ENCODE measurements at places on chromosomes 1 and 21.
A peak's percentile ranks its signal among the peaks of the same experiment; 100 is the strongest.

- DNase-seq: no peak
Measured at GRCh38 chr21:32413015-32413504, 554 bp downstream of the EVA1C start.

GRCh38 chr1:67332653-67333529, 25.2 kb downstream of the IL12RB2 start:
- peak; percentile 90 for DNase-seq

GRCh38 chr21:34639882-34640788, 25.2 kb upstream of the RCAN1 start:
- no peak for DNase-seq

- no peak for DNase-seq
Measured at GRCh38 chr1:88061492-88062177, 622.4 kb upstream of the PKN2 start.

DNA sequence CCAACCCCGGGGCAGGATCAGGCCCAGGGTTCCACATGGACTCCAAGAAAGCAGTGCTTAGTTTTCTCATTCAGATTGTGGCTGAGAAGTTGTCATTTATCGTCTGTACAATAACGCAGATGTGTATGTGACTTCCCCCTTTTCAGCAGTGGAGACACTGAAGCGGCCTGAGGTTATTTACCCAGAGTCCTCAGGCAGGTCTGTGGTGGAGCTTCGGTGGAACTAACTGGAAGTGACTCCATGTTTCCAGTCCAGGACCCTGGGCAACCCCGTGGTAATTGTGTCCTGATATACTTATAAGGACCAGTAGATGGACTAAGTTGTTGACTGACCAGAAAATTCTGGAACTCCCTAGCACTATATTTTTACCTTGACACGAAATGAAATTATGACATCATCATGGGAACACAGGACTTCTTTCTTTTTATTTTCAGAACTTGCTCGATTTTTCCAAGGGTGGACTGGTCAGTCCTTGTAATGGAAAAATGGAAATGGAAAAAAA, 1.0 kb upstream of the IER5 start:
- no peak for DNase-seq

DNA sequence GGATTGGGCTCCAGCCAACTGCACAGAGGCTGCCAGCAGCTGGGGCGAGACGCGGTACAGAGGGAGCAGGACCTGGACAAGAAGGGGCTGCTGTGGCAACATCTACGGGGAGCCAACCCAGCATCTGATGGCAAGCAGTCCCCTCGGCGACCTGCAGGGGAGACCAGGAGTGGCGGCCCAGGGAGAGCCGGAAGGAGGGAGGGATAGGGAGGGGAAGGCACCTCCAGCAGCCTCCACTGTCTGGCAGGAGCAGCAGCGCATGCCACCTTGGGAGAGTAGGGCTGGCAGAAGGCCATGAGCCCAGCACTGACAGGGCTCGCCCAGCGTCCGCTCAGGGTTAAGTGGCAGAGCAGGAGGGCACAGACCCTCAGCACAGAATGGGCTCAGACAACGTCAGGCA, 17.3 kb downstream of the CHD5 start:
- DNase-seq: no peak

GRCh38 chr1:117611121-117611601, 5.3 kb downstream of the TENT5C start:
- no peak for DNase-seq

DNA sequence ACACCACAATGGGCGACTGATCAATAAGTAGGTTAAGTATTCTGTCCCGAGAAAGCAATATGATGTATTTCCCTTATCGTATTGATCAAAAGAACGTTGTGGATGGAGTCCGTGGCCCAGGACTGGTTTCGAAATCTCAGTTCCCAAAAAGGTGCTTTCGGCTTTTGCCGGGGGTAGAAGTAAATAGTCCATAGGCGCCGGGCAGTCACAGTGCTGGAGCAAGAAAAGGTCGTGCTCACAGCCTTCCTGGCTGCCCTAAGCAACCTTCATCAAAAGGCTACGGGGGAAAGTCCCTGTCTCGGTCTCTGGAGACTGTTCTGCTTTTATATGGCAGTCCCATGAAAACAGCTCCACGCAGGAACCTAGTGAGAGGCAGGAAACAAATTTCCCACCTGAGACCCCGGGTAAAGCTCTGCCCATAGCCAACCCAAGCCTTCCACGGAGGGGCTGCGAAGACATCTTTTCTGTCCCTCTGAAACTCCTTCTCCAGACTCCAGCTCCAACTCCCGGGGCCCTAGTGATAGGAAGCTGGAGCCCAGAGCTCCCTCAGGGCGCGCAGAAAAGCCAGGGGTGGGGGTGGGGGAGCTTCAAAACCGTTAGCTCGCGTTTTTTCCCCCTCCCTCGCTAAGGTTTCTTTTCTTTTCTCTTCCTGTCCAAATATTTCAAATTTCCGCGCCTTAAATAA, 7.0 kb downstream of the CDKN2C start:
- peak; percentile 33 for DNase-seq

- DNase-seq: no peak
Measured at GRCh38 chr1:30058970-30059369, 664.4 kb downstream of the MATN1 start.

GRCh38 chr1:106080608-106081325, 975.7 kb upstream of the PRMT6 start:
- no peak for DNase-seq

DNA sequence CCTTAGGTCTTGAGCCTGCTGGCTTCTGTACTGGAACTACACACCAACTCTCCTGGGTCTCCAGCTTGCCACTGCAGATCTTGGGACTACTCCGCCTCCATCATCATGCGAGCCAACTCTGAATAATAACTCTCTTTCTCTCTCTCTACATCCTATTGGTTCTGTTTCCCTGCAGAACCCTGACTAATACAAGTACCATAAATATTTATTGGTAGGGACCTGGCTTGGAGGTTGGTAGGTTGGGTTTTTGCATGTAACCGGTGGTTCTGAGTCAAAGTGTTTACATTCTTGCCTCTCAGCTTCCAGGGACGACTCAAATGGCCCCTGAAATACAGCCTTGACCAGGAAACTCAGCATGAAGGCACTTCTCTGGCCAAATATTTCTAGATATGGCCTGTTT, 110.4 kb downstream of the KCND3 start:
- no peak for DNase-seq

DNA sequence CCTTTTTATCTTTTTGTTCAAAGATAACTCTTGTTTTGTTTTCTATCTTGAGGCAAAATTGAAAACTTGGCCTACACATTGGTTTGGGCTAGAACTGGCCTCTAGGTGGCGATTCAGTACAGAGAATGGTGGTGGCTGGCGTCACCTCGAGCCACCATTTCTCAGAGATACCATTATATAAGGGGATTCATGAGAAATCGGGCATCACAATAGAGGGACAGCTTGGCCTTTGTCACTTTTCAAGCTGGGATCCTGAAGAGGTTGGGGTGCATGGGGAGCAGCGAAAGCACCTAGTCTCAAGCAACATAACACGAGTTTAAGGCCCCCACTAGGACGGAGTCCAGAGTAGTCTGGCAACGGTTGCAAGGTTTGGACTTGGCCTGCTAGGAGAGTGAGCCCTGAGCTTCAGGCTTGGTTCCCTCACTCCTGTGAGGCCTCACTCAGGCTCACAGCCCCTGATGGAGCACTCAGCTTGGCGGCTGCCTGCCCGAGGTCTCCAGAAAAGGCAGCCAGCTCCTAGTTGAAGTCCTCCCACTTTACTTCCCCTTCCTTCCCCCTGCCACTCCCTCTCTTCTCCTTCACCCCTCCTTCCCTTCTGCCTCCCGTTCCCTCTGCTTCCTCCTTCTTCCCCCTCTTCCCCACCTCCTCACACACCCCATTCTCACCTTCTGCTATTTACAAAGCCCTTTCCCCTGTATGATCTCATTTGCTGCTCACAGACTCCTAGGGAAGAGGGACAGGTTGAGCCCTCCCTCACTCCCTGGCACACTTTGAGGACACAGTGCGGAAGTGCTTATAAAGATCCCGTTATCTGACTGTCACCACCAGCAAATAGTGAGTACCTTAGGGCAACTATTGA, 67.8 kb downstream of the LRIG2 start:
- peak; percentile 24 for DNase-seq

DNA sequence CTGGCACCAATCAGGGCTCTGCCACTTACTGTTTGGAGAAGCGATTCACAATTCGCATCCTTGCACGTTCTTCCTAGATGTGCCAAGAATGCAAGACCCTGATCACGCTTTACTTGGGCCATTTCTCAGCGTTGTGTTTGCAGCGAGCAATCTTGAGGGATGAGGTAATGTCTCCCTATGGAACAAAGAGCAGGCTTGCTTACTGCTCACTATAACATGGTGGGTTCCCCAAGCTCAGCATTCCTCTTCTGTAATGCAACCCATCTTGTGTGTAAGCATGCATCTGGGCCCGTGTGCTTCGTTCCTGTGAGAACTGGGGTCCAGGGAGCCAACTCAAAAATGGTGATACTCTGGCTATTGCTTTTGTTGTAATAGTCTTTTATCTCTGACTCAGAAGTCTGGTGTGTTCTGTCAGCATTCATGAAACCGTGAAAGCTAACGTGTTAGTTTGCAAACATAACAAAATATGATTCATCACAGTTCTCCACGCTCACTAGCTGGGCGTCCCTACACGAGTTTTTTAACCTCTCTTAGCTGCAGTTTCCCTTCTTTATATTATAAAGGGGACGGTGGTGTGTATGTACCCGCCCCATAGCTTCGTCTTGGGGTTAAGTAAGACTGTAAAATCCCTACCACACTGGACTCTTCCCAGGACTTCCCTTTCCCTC, 33.3 kb downstream of the DNTTIP2 start:
- no peak for DNase-seq

- DNase-seq: peak; percentile 73
Measured at GRCh38 chr1:160744199-160744851, 5.3 kb downstream of the SLAMF7 start.

DNA sequence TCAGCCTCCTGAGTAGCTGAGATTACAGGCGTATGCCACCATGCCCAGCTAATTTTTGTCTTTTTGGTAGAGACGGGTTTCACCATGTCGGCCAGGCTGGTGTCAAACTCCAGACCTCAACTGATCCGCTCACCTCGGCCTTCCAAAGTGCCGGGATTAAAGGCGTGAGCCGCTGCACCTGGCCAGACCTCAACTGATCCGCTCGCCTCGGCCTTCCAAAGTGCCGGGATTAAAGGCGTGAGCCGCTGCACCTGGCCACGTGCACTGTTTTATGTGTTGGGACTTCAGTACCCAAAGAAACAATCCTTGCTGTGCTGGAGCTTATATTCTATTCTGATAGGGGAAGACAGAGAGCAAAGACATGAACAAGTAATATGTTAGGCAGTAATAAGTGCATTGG, 10.1 kb downstream of the TRAF5 start:
- DNase-seq: no peak

GRCh38 chr1:151993084-151993733, 450 bp downstream of the S100A10 start:
- DNase-seq: peak; percentile 46

DNA sequence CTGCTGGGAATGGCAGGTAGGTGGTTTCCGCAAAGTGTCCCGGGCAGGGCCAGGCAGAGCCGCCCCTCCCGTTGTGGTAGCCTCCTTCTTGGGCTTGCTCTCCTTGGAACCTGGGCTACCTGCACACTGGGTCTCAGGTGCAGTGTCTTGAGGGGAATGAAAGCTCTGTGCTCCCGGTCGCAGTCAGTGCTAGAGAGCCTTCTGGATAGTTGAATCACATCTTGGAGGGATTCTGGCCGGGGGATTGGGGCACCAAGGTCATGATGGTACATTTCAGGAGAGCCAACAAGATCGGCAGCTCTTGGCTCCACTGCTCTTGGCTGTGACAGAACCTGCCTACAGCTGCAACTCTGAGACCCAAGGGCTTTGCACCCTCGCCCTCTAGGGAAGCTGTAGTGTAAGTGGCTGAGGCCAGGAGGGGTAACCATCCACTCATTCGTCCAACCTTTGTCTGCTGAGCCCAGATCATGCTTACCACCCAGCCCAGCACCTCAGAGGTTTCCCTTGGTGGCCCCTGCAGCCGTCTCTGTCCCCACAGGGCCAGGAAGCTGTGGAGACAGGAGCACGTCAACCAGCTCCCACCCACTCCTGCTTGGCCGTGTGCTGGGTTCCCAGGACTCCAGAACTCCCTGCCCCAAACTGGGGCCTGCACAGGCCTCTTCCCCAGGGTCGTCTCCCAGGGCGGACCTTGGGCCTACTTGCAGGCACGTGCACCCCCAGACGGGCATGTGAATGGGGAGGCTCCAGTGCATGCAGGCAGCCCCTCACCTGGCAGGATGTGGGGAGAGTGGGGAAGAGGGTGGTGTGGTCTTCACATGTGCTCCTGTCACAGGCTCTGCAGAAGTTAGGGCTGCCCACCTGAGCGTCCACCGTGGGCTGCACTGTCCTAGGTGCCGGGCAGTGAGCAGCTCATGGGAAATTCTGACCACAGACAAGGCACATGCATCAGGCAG, 40.0 kb downstream of the NTPCR start:
- DNase-seq: no peak

DNA sequence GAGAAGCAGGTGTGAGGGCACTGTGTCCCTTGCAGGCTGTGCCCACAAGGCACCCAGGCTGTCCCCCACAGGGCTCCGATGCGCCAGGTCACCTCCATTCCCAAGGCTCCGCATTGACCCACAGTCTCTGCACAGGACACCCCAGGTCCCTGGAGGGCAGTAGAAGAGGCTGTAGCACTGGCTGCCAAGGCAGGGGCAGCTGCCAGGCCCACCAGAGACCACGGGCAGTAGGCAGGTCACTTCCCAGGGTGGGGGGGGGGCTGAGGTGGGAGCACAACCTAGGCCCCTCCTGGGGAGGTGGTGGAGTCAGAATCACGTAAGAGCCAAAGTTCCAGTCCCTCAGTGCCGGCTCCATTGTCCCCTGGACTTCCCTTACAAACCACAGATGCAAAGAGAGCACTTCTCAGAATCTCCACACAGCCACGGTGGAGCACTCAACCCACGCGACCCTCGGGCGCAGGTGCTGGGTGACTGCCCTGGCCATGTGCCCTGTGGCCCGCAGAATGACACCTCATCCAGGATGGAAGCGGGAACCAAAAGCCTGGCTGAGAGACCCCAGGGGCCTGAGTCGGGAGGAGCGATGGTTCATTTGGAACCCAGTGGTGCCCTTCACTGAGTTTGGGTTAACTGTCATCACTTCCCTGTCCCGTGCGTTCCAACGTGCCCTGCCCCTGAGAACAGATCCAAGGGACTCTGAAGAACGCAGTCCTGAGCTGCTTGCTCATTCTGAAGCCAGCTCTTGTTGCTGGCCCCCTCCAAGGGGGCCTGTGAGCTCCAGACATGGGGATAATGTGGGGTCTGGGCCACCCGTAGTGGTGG, 69.7 kb upstream of the PDE9A start:
- DNase-seq: no peak

DNA sequence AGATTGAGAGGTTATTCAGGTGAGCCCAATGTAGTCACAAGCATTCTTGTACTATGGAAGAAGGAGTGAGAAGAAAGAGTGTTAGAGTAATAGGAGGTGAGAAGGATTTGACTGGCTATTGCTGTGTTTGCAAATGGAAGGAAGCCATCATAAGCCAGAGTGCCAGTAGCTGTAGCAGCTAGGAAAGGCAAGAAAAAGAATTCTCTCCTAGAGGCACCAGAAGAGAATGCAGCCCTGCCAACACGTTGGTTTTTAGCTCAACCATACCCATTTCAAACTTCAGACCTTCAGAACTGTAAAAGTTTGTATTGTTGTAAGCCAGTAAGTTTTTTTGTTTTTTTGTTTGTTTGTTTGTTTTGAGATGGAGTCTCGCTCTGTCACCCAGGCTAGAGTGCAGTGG, 8.9 kb upstream of the IL12RB2 start:
- DNase-seq: no peak

GRCh38 chr1:208207388-208208131, 36.6 kb downstream of the PLXNA2 start:
- DNase-seq: no peak
